ENCODE measurements at places on chromosomes 5 and 9.

DNA sequence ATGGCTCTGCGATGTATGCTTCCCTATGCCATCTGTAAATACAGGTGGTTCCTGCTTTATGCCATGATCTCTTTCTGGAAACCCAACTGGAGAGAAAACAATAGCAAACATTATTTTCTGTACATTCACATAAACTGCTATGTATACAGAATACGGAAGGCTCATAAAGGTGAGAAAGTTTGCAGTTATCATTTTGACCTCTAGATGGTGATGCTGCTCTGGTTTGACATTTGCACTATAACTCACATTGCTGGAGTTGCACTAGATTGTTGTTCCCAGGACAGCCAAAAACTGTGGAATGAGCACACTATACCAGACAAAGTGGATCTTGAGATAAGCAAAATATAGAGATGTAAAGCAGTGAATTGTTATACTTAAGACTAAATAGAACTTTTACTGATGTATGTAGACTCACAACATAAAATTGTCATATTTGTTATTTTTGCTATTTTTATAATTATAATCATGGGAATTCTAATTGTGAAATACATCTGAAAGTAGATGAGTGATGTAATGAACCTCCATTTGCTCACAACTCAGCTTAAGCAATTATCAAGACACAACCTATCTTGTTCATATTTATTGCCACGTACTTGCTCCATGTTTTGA is 246.5 kb downstream of the PTPRD start:
- peak; percentile 52 for DNase-seq

GRCh38 chr5:67815455-67816391 is 399.8 kb upstream of the PIK3R1 start:
- no peak for DNase-seq

DNA sequence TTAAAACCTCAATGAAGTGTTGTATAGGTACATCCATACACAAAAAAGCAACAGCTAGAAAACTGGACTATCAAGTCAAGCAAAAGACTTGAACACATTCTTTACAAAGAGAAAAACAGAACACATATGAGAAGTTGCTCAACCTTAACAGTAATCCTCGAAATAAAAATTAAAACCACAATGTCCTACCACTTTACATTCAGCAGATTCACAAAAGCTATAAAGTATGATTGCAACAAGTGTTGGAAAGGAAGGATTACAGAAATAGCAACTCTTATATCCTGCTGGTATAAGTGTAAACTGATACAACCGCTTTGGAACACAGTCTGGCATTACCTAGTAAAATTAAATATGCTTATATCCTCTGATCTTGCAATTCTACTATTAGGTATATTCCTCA is 28.5 kb upstream of the GOLGA1 start:
- DNase-seq = no peak

- no peak for DNase-seq
These were observed 169.7 kb downstream of the NPR3 start for GRCh38 chr5:32880796-32881195.

DNA sequence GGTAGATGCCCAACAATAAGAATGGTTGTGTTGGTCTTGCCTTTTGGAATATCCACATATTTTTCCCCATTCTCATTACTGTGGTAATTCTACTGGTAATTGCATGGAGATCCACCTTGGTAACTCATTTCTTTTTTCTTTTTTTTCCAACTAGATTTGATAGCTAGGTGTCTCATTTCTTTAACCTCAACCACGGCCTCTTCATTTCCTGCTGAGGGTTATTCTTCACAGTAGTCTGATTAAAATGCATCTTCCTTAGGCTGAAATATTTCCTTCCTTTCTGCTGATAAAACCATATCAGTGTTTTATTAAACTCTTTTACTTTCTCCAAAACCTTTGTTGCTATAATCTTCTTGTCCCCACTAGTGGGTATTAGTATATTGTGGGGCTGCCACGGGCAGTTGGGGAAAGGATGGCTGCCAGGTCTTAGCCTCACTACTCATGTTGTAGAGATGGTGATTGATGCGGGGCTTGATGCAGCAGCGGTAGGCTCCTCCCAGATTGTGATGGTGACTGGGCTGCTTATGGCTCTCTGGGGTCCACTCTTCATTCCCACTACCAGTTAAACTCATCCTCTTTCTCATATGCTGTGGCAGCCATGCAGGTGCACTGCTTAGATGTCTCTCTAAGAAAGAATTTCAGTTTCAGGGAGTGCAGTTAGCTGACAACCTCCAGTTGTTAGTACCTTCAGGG is 35.9 kb downstream of the KIF2A start:
- DNase-seq = peak; percentile 66

GRCh38 chr9:81371824-81372223 is 317.5 kb downstream of the TLE1 start:
- DNase-seq = no peak

- DNase-seq = no peak
These were observed 49.3 kb downstream of the GRAMD2B start for GRCh38 chr5:126472538-126472889.

GRCh38 chr9:15307523-15307841 is 466 bp upstream of the TTC39B start:
- no peak for DNase-seq

GRCh38 chr9:134885001-134885678 is 4.5 kb downstream of the FCN2 start:
- DNase-seq = no peak

GRCh38 chr9:134304261-134304660 is 22.0 kb upstream of the RXRA start:
- no peak for DNase-seq

GRCh38 chr5:64000096-64000495 is 37.9 kb upstream of the HTR1A start:
- DNase-seq = no peak

GRCh38 chr9:36762958-36763357 is 190.3 kb downstream of the MELK start:
- no peak for DNase-seq

- peak; percentile 97 for DNase-seq
These were observed 85.2 kb upstream of the ZBTB43 start for GRCh38 chr9:126719618-126720031.

- no peak for DNase-seq
These were observed 37.4 kb downstream of the KIF2A start for GRCh38 chr5:62343428-62343827.

DNA sequence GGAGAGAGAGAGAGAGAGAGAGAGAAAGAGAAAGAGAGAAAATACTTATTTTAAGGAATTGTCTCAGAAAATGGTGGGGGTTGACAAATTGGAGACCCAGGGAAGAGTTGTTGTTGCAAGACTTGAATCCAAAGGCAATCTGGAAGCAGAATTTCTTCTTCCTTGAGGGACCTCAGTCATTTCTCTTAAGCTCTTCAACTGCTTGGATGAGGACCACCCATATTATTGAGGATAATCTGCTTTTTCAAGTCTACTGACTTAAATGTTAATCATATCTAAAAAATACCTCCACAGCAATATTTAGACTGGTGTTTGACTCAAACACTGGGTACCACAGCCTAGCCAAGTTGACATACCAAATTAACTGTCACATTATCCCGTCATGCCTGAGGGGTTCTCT is 2.9 kb downstream of the CDKN2B-AS1 start:
- no peak for DNase-seq

- DNase-seq = no peak
These were observed 143.0 kb downstream of the CARTPT start for GRCh38 chr5:71862087-71862486.

DNA sequence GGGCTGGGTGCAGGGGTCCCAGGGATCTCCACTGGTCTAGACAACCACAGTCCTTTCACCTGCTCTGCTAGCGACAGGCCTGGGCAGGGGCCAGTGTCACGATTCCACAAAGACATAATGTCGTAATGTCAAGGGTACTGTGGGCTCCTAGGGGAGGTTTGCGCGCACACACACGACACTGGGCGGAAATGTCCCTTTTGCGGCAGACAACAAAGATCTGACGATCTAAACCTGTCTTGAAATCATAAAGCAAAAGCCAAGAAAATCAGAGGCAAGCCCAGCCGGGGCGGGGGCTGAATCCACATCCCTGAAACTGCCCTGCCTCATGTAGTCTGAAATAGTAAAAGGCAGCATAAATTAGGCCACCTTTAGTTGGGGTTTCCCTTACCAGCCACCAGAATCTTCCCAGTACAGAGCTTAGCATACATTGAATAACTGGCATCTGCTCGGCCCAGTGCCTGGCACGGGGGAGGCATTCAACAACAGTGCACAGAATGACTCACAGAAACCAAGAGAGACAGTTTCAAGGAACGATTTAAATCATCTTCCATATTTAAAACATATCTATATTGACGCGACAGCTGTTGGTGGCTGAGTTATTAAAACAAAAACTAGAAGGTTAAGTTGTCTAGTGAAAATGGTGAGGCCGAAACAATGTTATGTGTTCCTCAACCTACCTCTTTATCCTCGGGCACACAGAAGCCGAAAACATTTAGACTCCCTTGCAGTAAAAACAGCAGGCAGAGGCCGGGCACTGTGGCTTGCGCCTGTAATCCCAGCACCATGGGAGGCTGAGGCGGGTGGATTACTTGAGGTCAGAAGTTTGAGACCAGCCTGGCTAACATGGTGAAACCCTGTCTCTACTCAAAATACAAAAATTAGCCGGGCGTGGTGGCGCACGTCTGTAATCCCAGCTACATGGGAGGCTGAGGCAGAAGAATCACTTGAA is 151.0 kb downstream of the MYO10 start:
- no peak for DNase-seq

DNA sequence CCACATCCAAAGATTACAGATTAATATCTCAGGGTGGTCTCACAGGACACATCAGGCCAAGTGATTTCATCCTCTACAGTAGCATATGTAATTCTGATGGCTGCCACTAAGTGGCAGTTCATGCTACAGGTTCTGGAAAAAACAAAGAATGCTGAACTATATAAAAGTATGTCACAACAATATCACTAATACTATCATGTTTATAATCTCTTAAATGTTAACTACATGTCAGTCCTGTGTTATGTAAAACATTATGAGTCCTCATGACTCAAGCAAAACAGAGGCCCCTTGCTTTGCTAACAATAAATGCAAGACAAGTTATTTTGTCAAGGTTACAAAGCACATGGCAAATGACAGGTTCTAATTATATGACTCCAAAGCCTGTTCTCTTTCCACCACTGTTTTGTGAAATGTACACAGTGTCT is 233.2 kb downstream of the FBXL17 start:
- no peak for DNase-seq

- no peak for DNase-seq
These were observed 197.1 kb downstream of the TTLL11 start for GRCh38 chr9:121895818-121896544.

GRCh38 chr5:150172556-150172955 is 6.0 kb downstream of the CDX1 start:
- DNase-seq = no peak

GRCh38 chr9:125544988-125545651 is 161.9 kb downstream of the MAPKAP1 start:
- DNase-seq = no peak

DNA sequence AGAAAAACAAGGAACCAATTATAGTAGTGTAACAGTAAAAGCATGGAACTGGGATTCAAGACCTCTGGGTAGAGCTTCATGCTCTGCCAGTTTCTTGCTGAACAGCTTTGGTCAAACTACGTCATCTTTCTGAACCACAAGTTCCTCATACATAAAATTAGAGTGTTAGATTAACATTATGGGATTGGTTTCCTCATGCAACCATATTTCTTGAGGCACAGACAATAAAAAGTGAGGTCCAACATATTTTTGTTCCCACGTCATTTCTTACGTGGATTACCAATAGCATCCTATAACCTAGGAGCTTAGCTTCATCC is 354.8 kb downstream of the TMEM232 start:
- no peak for DNase-seq

DNA sequence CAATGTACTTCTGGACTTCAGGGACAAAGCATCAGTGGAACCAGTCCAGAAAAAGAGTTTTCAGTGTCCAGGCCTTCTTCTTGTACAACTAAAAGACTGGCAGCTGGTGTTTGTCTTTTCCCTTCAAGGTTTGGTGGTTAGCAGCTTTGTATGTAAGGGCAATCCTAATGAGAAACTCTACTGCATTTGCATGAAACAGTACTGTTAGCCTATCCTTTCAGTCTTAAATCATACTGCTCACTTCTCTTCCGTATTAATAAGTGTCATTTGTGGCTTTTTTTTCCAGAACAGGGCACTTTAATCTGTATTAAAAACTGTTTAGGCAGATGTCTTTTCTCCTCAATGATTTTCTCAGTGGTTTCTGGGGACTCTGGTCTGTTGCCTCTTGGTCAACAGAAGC is 48.9 kb downstream of the FAM174A start:
- no peak for DNase-seq

DNA sequence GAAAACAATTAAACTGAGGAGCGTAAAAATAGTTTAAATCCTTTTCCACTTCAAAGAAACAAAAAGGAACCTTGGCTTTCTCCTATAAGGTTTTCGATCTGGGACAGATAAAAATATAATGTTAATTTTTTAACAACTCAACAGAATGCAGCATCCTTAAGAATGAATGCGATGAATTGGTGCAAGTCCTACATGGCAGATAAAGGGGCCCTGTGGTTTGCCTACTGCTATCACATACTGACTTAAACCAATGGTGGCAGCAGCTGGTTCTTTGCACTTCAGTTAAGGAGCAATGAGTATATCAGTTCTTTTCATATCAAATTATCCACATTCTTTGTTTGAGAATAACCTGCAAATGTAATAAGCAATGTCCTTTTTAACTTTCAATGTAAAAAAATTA is 12.4 kb upstream of the TYRP1 start:
- DNase-seq = no peak

Data from activated CD4-positive, alpha-beta T cell treated with anti-CD3 and anti-CD28 coated beads, Interleukin-2, amount 10 ng/mL, durations not matched to agents 24 days and 14 days (primary cell).